NCI-H526 treated with DMSO at 0.1 percent for 48 hours (cell line): ENCODE measurements at places on chromosomes 5 and 9.

DNA sequence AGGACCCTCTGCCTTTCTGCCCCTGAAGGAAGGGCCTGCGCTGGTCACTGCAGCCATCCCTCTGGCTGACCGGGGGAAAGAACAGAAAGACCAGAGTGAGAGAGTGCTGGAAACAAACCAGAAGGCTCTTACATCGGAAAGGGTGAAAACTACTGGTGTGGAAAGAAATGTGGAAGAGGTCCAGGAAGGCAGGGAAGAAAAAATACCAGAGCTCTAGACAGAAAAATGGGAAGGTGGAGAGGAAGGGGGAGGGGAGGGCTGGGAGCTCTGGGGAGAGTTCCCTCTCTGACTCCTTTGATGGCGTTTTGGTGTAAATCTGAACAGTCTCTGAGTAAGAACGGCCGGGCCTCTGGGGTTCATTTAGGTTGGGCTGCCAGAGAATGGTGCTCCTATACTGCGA lies 47.7 kb downstream of the COL23A1 start:
- no peak for DNase-seq

GRCh38 chr9:125644819-125645507 lies 62.0 kb downstream of the MAPKAP1 start:
- no peak for DNase-seq

- peak; percentile 65 for DNase-seq
Observed at GRCh38 chr5:180313677-180314505, 22.0 kb upstream of the MAPK9 start.

DNA sequence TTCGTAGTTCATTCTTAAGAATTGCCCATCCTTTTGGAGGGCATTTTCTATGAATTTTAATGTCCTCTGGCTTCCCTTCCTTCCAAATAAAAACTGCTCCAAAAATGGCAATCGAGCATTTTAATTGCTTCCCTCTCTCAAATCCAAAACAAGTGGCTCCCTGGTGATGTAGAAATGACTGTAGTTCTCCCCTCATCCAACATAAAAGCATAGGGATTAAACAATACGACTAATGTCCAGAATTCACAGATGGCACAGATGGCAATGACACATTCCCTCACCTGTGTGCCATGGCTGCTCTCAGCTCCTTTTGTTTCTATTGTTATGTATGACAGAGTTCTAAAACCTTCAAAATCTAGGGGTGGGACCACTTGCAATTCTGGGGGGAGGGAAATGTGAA lies 417.3 kb downstream of the RAB3C start:
- DNase-seq = no peak

DNA sequence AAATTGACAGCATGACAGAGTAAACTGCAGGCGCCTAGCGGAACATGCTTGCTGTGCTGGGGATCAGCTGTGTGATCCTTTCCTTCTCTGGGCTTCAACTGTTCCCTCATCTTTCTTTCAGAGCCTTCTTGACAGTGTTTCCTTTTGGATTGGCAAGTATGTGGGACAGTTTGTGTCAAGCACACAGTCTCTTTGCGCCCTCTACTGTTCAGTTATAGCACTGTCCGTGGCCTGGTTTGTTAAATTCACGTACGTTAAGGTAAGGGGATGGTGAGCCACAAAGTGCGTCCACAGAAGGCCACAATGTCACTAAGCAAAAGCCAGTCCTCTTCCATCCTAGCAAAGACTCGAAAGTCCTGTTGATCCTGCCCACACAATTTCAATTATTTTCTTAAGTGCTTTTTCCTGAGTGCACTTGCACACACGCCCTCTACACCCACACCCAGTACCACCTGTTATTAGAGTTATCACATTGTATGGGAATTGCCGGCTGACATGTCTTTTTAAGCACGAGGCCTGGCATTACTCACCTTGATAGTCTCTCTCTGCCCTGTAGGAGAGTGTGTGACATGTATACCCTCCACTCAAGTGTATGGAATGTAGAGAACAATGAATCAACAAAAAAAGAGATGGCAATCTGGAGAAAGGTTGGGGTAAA lies 22.5 kb upstream of the PTPN3 start:
- DNase-seq = peak; percentile 45

GRCh38 chr9:82680179-82680935 lies 382.6 kb downstream of the RASEF start:
- DNase-seq = no peak

DNA sequence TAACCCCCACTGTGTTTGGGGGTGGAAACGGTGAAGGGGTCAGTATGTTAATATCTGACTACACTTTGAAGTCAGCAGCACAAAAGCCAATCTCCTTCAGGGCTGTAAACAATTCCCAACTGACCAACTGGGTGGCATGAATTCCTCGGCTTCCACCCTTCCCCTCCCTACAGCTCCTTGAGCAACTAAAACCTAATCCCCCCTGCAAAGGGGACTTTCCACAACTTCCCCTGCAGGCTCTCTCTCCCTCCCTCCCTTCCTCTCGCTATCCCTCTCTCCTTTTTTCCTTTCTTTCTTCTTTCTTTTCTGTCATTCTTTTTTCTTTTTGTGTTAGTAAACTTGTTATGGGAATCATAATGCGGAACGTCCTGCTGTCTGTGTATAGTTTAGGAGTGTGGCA lies 65.1 kb upstream of the PTCH1 start:
- DNase-seq = no peak

DNA sequence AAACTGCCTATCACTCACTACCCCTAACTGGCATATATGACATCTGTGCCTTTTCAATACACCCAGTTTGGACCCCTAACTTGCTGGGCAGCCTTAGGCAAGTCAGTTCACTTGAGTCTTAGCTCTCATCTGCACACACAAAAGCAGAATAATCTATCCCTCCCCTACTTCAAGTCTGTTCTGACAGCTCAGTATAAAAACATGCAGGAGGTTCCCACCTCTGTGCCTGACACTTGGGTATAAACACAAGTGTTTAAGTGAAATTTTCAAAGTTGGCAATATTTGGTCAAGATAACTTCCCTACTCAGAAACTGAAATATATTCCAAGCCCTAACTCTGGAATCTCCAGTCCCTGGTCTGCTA lies 12.6 kb downstream of the HNRNPH1 start:
- no peak for DNase-seq

DNA sequence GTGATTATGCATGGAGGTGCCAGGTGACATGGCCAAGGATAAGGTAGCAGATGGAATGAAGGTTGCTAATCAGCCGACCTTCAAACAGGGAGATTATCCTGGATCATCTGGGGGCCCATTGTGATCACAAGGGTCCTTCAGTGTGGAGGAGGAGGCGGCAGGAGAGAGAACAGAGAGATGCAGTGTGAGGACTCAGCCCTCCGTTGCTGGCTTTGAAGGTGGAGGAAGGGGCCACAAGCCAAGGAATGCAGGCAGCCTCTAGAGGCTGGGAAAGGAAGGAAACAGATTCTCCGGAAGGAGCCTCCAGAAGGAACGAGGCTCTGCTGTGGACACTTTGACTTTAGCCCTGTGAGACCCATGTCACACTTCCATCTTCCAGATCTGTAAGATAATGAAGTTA lies 27.4 kb upstream of the EEIG1 start:
- no peak for DNase-seq

- no peak for DNase-seq
Observed at GRCh38 chr5:91955610-91956009, 572.5 kb upstream of the ARRDC3 start.

DNA sequence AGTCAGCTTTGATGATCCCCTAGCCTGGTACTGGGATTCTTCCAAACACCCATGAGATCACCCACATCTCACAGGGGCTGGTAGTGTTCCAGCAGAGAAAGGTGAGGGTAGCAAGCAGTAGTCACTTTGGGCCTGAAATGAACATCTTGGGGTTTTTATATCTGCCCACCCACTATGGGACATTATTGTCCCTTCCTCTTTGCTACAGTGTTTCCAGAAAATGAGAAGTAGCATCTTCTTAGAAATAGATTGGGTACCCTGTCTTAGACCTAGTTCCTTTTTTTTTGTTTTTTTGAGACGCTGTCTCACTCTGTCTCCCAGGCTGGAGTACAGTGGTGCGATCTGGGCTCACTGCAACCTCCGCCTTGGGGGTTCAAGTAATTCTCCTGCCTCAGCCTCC lies 249.2 kb upstream of the ANKRD55 start:
- no peak for DNase-seq

DNA sequence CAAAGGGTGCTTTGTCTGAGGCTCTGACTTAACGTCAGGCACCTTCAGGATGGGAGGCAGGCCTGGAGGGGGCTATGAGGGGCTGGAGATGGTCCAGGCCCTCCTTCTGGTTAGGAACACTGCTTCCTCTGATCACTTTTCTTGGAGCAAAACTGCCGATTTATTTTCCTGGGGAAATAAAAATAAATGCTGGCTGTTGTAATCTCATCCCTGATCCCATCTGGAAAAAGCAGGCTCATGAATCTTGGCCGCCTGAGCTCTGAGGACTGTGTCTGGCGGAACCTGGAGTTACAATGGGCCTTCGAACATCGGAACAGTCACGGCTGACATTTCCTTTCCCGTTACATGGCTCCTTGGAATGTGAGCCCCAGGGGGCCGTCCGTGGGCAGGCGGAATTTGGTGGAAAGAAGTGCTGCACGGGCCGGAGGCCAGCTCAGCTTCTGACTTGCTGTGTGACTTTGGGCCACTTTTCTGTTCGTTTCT lies 157.8 kb downstream of the RGS3 start:
- no peak for DNase-seq

- DNase-seq = no peak
Observed at GRCh38 chr9:95607507-95607906, 90.7 kb upstream of the PTCH1 start.

DNA sequence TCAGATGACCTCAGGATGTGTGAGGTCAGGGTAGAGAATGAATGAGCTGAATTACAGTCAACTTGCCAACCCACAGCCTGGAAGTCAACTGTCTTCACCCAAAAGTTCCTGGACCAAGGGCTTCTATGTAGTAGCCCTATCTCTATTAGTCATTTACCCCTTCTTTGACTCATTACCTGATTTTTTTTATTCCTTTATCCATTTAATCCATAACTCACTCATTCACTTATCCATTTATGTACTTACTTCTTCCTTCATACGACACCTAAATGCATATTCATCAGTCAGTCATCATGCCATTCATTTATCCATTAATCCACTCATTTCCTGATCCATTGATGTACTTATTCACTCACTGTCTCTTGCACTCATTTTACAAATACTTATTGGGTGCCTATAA lies 212.7 kb downstream of the PAPPA start:
- no peak for DNase-seq

- no peak for DNase-seq
Observed at GRCh38 chr5:135237748-135238103, 161.3 kb downstream of the MACROH2A1 start.

DNA sequence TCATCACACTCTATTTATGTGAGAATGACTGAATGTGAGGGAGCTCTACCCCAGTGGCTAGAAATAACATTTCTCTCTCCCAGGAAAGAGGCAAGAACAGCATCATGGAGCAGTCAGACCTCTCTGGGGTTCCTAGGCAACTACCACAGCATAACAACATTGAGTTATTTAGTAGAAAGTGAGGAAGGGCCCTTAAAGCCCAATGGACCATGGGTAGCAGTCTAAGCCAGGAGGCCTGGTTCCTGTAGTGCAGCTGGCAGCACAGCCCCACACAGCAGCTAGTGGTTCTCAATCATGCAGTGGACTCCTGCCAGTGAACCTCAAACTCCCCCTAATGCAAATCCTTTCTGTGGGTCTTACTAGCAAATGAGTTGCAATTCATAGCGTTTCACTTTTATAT lies 55.3 kb downstream of the SPEF2 start:
- no peak for DNase-seq

- no peak for DNase-seq
Observed at GRCh38 chr5:30390095-30390494, 803.4 kb upstream of the CDH6 start.

- DNase-seq = no peak
Observed at GRCh38 chr5:140340605-140341121, 5.7 kb downstream of the HBEGF start.

- DNase-seq = no peak
Observed at GRCh38 chr5:64971513-64971912, 202.8 kb downstream of the CWC27 start.

- no peak for DNase-seq
Observed at GRCh38 chr9:15220658-15221318, 86.2 kb downstream of the TTC39B start.

- no peak for DNase-seq
Observed at GRCh38 chr9:114803479-114804265, 2.2 kb downstream of the TNFSF15 start.

- DNase-seq = peak; percentile 9
Observed at GRCh38 chr5:78295035-78295961, 800 bp upstream of the AP3B1 start.

DNA sequence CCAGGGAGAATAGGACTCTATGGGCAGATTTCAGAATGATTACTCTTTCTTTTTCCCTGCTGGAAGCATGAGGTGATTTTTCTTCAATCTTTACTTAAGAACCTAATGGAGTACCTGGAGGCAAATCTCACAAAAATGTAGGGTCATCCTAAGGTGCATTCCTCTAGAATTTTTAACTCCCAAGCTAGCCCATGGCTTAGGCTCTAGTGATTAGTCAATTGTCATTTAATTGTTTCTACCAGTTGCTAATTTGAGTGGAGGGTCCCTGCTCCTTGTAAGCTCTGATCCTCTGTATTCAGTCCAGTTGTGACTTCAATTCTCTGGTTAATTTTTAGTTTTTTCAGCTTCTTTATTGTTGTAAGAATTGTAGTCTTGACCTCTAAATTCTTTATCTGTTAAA lies 467.0 kb downstream of the HTR1A start:
- no peak for DNase-seq

GRCh38 chr9:4714266-4715016 lies 26.6 kb downstream of the AK3 start:
- no peak for DNase-seq

- no peak for DNase-seq
Observed at GRCh38 chr5:79020861-79021561, 35.9 kb upstream of the ARSB start.

GRCh38 chr5:643811-644271 lies 31.7 kb downstream of the CEP72 start:
- peak; percentile 77 for DNase-seq

- DNase-seq = no peak
Observed at GRCh38 chr5:71719063-71719964, at the start of gene CARTPT. CARTPT (plus strand) TSS chr5:71719275; CDS start chr5:71719294, 19 bp downstream.

- DNase-seq = no peak
Observed at GRCh38 chr9:127132921-127133647, 10.6 kb upstream of the ANGPTL2 start.
